ENCODE measurements at places on chromosomes 16 and 17.

GRCh38 chr17:8892338-8892690, 24.8 kb upstream of the PIK3R6 start:
- no peak for DNase-seq

GRCh38 chr16:12126091-12126806, 149.7 kb downstream of the SNX29 start:
- no peak for DNase-seq

GRCh38 chr17:32877164-32877764, 340 bp upstream of the MYO1D start:
- no peak for DNase-seq

DNA sequence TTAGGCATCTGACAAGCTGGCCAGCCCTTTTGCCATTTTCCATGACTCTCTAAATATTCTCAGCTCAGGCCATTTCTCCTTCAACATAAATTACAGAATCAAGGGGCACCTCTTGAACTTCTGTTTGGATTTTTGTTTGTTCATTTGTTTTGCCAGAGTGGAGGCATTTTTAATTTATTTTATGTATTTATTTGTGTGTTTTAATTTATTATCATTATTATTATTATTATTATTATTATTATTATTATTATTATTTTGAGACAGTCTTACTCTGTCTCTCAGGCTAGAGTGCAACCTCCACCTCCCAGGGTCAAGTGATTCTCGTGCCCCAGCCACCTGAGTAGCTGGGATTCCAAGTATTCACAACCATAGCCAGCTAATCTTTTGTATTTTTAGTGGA, 1578.0 kb downstream of the CDH8 start:
- DNase-seq: no peak

DNA sequence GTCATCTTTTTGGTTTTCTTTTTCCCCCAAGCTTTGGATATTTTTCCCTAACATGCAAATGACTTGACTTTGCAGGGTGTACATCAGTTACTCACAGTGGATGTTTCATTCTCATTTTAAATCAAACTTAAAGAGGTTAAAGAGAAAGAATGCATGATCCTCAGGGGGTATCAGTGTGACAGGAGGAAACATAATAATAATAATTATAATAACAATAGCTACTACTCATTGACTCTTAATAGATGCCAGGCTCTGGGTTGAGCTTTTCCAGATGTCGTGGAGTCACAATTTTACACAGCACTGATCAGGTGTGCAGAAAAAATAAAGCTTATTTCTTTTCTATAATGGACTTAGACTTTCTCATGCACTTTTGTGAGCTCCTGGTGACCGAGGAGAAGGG, 157.2 kb upstream of the CACNG3 start:
- no peak for DNase-seq

DNA sequence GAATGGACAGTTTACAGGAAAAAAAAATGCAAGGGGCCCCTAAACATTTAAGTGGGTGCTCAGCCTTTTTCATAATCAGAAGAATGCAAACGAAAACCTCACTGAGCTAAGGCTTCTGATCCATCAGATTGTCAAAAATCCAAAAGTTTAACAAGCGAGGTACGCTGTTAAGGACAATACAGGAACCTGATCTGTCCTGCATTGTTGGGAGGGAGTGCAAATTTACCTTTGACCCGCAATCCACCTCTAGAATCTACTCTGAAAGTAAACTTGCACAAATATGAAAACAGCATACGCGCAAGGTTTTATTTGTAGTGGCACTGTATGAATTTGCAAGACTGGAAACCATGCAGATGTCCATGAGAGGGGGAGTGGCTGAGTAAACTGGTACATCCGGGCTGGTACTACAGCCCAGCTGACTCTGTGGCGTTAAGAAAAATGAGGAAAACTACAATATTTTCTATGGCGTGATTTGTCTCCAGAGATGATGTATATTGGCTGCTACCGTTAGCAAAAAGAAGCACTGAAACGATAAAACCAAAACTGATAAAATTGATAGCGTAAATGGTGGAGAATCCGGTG, 28.8 kb upstream of the ST6GALNAC1 start:
- DNase-seq: no peak

DNA sequence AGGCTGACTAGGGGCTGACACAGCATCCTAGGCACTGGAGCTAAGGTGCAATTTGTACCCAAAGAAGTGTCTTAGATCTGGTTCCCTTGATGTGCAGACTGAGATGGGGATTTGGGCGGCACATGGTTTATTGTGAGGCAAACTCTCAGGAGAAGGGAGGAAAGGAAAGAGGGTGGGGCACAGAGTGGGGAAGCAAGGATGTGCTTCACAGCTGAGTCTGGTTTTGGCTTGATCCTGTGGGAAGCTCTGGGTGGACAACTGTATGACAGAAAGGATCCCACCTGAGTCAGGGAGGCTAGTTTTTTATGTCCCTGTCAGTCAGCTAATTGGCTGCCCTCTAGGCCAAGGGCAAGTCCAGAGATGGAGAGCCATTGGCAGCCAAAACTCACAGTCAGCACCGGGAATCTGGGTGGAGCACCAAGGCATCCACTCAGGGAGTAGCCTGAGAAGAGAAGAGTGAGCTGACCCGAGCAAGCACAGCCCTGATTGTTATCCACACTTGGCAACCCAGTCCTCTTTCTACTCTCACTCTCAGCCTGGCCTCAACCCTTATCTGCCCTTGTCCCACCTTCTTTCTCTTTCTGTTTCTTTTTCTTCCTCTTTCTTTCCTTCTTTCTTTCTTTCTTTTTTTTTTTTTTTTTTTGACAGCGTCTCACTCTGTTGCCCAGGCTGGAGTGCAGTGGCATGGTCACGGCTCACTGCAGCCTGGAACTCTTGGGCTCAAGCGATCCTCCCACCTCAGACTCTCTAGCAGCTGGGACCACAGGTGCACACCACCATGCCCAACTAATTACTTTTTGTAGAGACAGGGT, 12.0 kb downstream of the ARL4D start:
- no peak for DNase-seq

GRCh38 chr17:51933647-51934046, 224.9 kb downstream of the CA10 start:
- DNase-seq: no peak
